Immature natural killer cell (primary cell): ENCODE measurements at places on chromosomes 1 and 21.

GRCh38 chr1:162381383-162381782 is at the start of gene C1orf226:
Gene C1orf226 (plus strand): TSS chr1:162381728. CDS start chr1:162381902, 174 bp downstream.
- no peak for DNase-seq
- no peaks in the 10 kb centered on the region for H3K27me3 ChIP-seq
- no peaks in the 10 kb centered on the region for H3K4me1 ChIP-seq
- H3K27ac ChIP-seq, result no peak within 1 kb of the TSS
- no peaks in the 10 kb centered on the region for H3K36me3 ChIP-seq

DNA sequence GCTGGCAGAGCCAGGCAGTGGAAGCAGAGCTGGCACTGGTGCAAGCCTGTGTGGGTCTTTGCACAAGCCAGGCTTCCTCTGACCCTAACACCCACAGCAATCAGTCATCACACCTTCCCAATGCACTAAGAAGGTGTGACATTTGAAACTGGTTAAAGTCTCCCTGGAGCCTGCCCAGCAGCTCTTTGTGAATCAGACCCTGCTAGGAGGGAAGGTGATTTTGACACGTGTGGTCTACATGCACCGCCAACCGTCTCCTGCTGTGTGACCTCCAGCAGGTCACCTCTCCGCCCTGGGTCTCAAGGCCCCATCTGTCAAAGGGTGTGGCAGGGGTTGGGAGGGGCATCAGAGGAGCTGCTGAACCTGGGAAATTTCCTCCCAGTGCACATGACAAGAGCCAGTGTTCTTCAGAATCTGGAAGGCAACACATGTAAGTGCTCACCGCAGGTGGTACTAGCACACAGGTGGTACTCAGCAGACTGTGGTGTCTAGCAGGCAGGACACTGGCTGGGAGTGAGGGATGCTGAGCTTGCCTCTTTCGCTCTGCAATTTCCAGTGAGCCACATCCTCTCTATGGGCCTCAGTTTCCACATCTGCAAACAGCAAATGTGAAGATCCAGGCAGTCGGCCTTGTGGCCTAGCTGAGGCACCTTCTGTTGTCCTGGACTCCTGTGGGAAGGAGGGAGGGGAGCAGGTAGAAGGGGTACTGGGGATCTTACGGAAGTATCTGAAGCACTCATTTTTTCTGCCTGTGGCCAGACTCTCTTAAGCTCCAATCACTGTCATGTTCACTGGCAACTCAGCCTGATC is 123.2 kb downstream of the DMRTB1 start:
- DNase-seq, result peak; percentile 86
- peak overlapping the region; percentile 60 for H3K4me3 ChIP-seq
- H3K4me1 ChIP-seq, result peaks cover 53% of the 10 kb centered on the region
- no peaks in the 10 kb centered on the region for H3K36me3 ChIP-seq

GRCh38 chr1:219172821-219173220 is 857 bp upstream of the LYPLAL1 start:
- peaks cover 4% of the 10 kb centered on the region for H3K36me3 ChIP-seq
- peak overlapping the region; percentile 99 for H3K4me3 ChIP-seq
- no peak for DNase-seq
- peak overlapping the region; percentile 94 for H3K27ac ChIP-seq

DNA sequence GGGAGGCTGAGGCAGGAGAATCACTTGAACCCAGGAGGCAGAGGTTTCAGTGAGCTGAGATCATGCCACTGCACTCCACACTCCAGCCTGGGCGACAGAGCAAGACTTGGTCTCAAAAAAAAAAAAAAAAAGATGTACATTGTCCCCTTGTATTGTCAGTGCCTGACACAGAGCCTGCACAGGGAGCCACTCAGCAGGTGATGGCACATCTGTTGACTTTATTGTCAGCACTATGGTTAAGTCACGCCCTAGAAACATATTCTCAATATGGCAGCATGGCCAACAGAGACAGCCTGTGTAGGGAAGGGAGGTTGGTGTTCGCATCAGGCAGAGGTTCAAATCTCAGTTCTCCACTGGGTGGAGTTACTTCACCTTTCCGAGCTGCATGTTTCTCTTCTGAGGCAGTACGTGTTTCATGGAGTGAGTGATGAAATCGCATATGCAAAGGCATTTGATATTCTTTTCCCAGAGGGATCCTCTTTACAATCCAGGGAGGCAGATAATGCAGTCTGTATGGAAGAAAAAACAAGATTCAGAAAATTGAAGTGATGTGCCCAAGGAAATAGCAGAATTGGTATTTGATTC is 20.6 kb downstream of the LAMC2 start:
- DNase-seq, result no peak
- H3K27me3 ChIP-seq, result no peaks in the 10 kb centered on the region
- no peaks in the 10 kb centered on the region for H3K36me3 ChIP-seq
- H3K4me3 ChIP-seq, result no peak overlapping the region
- no peak overlapping the region for H3K27ac ChIP-seq
- H3K4me1 ChIP-seq, result no peaks in the 10 kb centered on the region

GRCh38 chr1:6280761-6281451 is 20.0 kb upstream of the GPR153 start:
- H3K27ac ChIP-seq, result no peak overlapping the region
- H3K27me3 ChIP-seq, result no peaks in the 10 kb centered on the region
- DNase-seq, result no peak
- no peak overlapping the region for H3K4me3 ChIP-seq

GRCh38 chr1:156082309-156083091 is at the start of gene MEX3A:
Gene MEX3A (minus strand): TSS chr1:156082465. CDS start chr1:156081998, 467 bp downstream.
- H3K27me3 ChIP-seq, result peaks cover 10% of the 10 kb centered on the region
- H3K4me1 ChIP-seq, result no peaks in the 10 kb centered on the region
- peak; percentile 57 for DNase-seq
- peak within 1 kb of the TSS; percentile 85 for H3K4me3 ChIP-seq
- H3K36me3 ChIP-seq, result no peaks in the 10 kb centered on the region

DNA sequence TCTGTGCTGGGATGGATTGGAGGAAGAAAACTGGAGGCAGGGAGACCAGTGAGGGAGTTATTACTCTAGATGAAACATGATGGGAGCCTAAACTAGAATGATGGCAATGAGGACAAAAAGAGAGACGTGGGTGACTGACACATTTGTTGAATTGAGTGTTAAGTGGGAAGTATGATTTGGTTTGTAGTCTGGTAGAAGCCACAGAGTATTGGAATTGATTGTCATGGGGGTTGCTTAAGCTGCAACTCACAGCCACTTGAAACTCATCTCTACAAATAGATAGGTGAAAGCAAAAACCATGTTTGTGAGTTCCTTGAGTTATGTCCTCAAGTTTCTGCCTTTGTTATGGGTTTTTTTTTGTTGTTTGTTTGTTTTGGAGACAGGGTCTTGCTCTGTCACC is 28.4 kb downstream of the FABP3 start:
- no peak for DNase-seq
- no peak overlapping the region for H3K27ac ChIP-seq
- no peaks in the 10 kb centered on the region for H3K4me1 ChIP-seq

GRCh38 chr1:1069056-1069710 is 4.9 kb downstream of the RNF223 start:
- no peaks in the 10 kb centered on the region for H3K36me3 ChIP-seq
- DNase-seq, result peak; percentile 83
- H3K27ac ChIP-seq, result no peak overlapping the region
- H3K27me3 ChIP-seq, result no peaks in the 10 kb centered on the region

DNA sequence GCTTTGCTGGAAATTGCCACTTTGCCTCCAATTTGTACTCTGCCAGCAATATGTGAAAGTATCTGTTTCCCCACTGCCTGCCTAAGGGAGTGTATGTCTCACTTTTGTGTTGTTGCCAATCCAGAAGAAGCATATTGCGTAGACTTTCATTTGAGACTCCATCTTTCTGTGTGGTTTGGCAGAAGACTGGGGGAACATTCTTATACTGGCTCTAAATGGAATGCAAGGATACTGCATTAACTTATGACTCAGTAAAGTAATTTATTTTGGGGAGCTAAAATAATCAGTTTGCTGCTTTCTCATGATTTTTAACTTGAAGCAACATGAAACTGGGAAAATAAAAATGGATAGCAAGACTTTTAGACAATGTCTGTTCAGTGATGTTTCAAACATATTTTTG is 107.7 kb upstream of the TMPRSS2 start:
- no peaks in the 10 kb centered on the region for H3K4me1 ChIP-seq
- peaks cover 12% of the 10 kb centered on the region for H3K27me3 ChIP-seq
- DNase-seq, result no peak
- no peak overlapping the region for H3K27ac ChIP-seq
- H3K4me3 ChIP-seq, result no peak overlapping the region

DNA sequence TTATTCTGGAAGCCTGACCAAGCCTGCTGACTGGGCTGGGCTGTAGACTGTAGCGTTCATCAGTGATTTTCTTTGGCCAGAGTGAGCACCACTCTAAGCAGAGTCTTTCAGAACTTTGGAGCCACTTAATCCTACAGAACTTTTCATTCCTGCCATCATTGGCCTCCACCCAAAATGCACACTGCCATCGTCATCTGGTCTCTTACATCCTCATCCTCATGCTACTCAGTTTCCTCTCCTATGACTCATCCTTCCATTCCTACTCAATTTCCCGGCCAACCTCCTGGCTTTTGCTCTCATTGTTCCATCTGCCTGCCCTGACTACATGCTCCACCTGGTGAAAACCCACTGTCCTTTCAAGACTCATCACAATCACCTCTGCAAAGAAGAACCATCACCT is 233.8 kb upstream of the USP25 start:
- no peak overlapping the region for H3K27ac ChIP-seq
- no peaks in the 10 kb centered on the region for H3K36me3 ChIP-seq
- H3K27me3 ChIP-seq, result peaks cover 4% of the 10 kb centered on the region
- DNase-seq, result no peak

GRCh38 chr21:29271927-29272333 is 26.8 kb upstream of the BACH1 start:
- H3K27ac ChIP-seq, result no peak overlapping the region
- no peaks in the 10 kb centered on the region for H3K27me3 ChIP-seq
- DNase-seq, result no peak

- H3K4me3 ChIP-seq, result no peak overlapping the region
- H3K36me3 ChIP-seq, result no peaks in the 10 kb centered on the region
- DNase-seq, result no peak
- H3K27me3 ChIP-seq, result no peaks in the 10 kb centered on the region
Observed at GRCh38 chr21:16081304-16081703, 351.5 kb downstream of the USP25 start.

- DNase-seq, result no peak
- H3K36me3 ChIP-seq, result no peaks in the 10 kb centered on the region
- no peaks in the 10 kb centered on the region for H3K4me1 ChIP-seq
- H3K27me3 ChIP-seq, result no peaks in the 10 kb centered on the region
- H3K4me3 ChIP-seq, result no peak overlapping the region
Observed at GRCh38 chr1:75575837-75576236, 35.1 kb downstream of the SLC44A5 start.

- no peak for DNase-seq
- no peaks in the 10 kb centered on the region for H3K27me3 ChIP-seq
- no peaks in the 10 kb centered on the region for H3K36me3 ChIP-seq
- no peaks in the 10 kb centered on the region for H3K4me1 ChIP-seq
- no peak overlapping the region for H3K4me3 ChIP-seq
Observed at GRCh38 chr21:15928686-15929425, 199.1 kb downstream of the USP25 start.

DNA sequence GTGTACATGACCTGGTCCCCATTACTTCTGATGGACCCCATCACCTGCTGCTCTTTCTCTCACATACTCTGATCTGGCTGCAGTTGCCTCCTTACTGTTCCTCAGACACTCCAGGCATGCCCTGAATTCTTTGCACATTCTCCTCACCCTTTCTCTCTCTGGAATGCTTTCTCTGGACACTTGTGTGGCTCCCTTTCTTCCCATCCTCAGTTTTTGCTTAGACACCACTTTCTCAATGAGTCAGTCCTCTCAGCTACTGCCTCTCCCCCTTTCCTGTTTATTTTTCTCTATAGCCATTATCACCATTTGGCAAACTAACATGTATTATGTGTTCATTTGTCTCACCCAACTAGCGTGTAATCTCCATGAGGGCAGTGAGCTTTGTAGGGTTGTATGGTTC is 28.1 kb downstream of the PLXNA2 start:
- no peak overlapping the region for H3K27ac ChIP-seq
- no peaks in the 10 kb centered on the region for H3K4me1 ChIP-seq
- H3K36me3 ChIP-seq, result no peaks in the 10 kb centered on the region
- no peak for DNase-seq

GRCh38 chr1:241624935-241625334 is 15.2 kb downstream of the CHML start:
- H3K4me3 ChIP-seq, result no peak overlapping the region
- H3K4me1 ChIP-seq, result peaks cover 15% of the 10 kb centered on the region
- no peaks in the 10 kb centered on the region for H3K36me3 ChIP-seq
- H3K27ac ChIP-seq, result no peak overlapping the region

- no peak within 1 kb of the TSS for H3K27ac ChIP-seq
- H3K36me3 ChIP-seq, result no peaks in the 10 kb centered on the region
- peaks cover 28% of the 10 kb centered on the region for H3K4me1 ChIP-seq
- H3K4me3 ChIP-seq, result peak within 1 kb of the TSS; percentile 86
Observed at GRCh38 chr1:155050560-155051341, at the start of gene ADAM15. Gene ADAM15 (plus strand): TSS chr1:155051316. CDS start chr1:155051387, 71 bp downstream.

- no peak overlapping the region for H3K27ac ChIP-seq
- H3K27me3 ChIP-seq, result no peaks in the 10 kb centered on the region
- peaks cover 31% of the 10 kb centered on the region for H3K4me1 ChIP-seq
Observed at GRCh38 chr21:14547834-14548513, 1.9 kb upstream of the SAMSN1 start.

GRCh38 chr1:89484092-89485038 is 40.3 kb upstream of the LRRC8B start:
- no peaks in the 10 kb centered on the region for H3K4me1 ChIP-seq
- H3K27ac ChIP-seq, result no peak overlapping the region
- no peaks in the 10 kb centered on the region for H3K36me3 ChIP-seq
- DNase-seq, result no peak

GRCh38 chr1:69733061-69733460 is 165.3 kb downstream of the LRRC7 start:
- H3K4me3 ChIP-seq, result no peak overlapping the region
- no peak overlapping the region for H3K27ac ChIP-seq
- no peaks in the 10 kb centered on the region for H3K4me1 ChIP-seq
- H3K36me3 ChIP-seq, result peaks cover 4% of the 10 kb centered on the region
- no peaks in the 10 kb centered on the region for H3K27me3 ChIP-seq
- no peak for DNase-seq

GRCh38 chr1:23384312-23385058 is 14.8 kb upstream of the ZNF436 start:
- H3K36me3 ChIP-seq, result no peaks in the 10 kb centered on the region
- H3K4me3 ChIP-seq, result no peak overlapping the region
- no peak overlapping the region for H3K27ac ChIP-seq
- no peak for DNase-seq

DNA sequence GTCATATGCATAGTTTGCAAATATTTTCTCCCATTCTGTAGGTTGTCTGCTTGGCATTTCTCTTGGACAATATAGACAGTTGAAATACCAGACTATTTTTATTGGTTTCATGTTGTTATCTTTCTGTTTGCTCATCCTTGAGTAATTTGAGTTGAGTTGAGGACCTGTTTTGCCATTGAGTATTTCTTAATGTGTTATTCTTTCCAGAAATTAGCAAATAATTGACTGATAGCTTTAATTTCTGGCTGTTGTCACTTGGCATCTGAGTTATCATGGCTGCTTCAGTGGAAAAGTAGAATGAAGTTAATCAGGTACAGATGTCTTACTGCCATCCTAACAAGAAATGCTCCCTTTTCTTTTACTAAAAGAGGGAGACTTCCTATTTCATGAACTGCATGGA is 264.8 kb upstream of the DUSP10 start:
- no peak overlapping the region for H3K27ac ChIP-seq
- no peaks in the 10 kb centered on the region for H3K36me3 ChIP-seq
- no peaks in the 10 kb centered on the region for H3K27me3 ChIP-seq
- H3K4me3 ChIP-seq, result no peak overlapping the region
